Activated T-helper 1 cell treated with Interleukin-2 at 50 U/mL for 16 hours (primary cell): ENCODE measurements at places on chromosomes 11 and 22.

DNA sequence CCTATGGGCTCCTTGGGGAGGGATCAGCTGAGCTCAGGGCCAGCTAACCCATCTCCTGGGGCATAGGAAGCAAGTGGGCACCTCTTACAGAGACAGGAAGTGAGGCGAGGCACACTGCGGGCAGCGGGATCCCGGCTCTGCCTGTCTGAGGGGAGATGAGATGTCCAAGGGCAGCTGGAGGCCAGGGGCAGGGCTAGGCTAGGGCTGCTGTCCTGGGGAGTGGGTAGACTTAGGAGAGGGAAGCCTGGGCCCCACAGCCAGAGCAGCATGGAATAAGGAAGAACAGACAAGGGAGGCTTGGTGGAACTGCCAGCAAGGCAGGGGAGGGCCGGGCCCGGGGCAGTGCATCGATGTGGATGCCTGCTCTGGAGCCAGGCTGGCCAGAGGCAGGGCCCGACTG is 76.3 kb downstream of the MORC2 start:
- no peak for DNase-seq

GRCh38 chr11:121435551-121436511 is 16.3 kb upstream of the SORL1 start:
- DNase-seq = no peak

GRCh38 chr11:14270690-14271542 is 88.1 kb downstream of the RRAS2 start:
- no peak for DNase-seq

DNA sequence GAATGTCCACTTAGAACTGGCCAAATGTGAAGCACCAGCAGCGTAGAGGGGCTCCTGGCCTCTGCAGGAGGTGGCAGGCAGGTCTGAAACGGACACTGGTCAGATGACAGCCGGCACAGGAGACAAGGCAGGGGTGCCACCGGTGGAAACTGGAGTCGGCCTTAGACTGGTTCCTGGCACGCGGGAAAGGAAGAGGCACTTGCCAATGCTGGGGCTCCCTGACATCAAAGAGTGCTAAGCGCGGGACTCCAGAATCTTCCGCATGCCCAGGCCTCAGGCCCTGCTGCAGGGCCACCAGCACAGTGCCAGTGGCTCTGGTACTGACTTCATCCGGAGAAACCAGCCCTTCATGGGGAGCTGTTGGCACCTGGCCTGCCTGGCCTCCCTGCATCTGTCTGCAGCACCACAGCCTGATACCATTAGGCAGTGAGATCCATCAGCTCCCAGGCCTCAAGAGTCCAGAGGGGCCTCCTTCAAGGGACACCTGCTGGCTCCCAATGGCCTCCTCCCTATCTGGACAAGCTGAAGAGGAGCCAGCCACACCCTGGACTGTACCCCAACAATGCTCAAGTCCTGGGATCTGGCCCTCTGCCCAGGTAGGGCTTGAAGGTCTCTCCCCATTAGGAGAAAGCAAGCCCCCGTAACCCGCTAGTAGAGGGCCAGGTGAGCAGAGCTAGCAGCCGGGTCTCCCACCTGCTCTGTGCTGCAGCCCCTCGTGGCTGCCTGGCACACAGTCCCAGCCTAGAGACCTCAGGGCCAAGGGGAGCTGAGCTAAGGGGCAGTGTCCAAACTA is 29.7 kb upstream of the GNB1L start:
- no peak for DNase-seq

GRCh38 chr11:126587541-126587940 is 232.1 kb downstream of the ST3GAL4 start:
- no peak for DNase-seq
